Activated CD8-positive, alpha-beta memory T cell treated with anti-CD3 and anti-CD28 coated beads for 24 hours (primary cell): ENCODE measurements at places on chromosomes 3 and 15.

GRCh38 chr3:4401441-4401840, 65.6 kb downstream of the SUMF1 start:
- DNase-seq = no peak

- no peak for DNase-seq
These were observed 12.9 kb downstream of the ISL2 start for GRCh38 chr15:76349301-76350070.

DNA sequence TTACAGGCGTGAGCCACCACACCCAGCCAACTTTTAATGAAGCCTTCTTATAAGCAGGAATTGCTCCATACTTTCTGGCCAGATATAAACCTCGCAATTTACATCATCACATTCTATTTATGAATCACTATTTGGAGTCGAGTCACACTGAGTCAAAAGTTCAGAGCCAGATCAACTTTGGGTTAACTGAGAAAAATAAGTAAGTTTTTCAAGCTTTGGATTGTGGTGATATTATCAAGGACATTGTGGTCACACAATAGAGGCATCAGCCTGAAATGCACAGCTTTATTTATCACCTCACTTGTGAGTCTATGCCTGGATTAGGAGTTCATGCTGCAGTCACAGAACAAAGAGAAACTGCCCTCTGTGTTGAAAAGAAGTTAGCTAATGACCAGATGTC, 1163.5 kb downstream of the ROBO1 start:
- DNase-seq = no peak

GRCh38 chr3:172551874-172552273, 28.6 kb upstream of the TNFSF10 start:
- no peak for DNase-seq

GRCh38 chr3:119042162-119042561, 7.5 kb upstream of the IGSF11 start:
- DNase-seq = no peak

GRCh38 chr15:45148076-45149059, 18.6 kb downstream of the DUOX1 start:
- no peak for DNase-seq

GRCh38 chr3:61681636-61682035, 120.3 kb downstream of the PTPRG start:
- no peak for DNase-seq

DNA sequence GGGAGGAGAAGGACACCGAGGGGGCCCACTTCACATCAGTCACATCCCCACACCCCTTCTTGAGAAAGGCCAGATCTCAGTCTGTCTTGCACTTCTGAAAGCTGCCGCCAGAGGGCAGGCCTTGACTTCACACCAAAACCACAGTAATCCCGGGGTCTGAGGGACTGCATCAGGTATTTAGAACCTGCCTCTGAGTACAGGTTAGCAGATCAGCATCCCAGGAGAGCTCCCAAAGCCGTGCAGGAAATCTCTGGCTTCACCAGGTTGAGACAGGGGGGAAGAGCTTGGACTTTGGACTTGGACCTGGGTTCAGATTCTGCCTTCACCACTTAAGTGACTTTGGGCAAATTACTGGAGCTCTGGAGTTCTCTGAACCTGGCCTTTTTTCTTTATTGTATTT, 50.3 kb downstream of the LHFPL4 start:
- DNase-seq = peak; percentile 91

GRCh38 chr15:98917417-98917816, 90.2 kb downstream of the PGPEP1L start:
- no peak for DNase-seq

DNA sequence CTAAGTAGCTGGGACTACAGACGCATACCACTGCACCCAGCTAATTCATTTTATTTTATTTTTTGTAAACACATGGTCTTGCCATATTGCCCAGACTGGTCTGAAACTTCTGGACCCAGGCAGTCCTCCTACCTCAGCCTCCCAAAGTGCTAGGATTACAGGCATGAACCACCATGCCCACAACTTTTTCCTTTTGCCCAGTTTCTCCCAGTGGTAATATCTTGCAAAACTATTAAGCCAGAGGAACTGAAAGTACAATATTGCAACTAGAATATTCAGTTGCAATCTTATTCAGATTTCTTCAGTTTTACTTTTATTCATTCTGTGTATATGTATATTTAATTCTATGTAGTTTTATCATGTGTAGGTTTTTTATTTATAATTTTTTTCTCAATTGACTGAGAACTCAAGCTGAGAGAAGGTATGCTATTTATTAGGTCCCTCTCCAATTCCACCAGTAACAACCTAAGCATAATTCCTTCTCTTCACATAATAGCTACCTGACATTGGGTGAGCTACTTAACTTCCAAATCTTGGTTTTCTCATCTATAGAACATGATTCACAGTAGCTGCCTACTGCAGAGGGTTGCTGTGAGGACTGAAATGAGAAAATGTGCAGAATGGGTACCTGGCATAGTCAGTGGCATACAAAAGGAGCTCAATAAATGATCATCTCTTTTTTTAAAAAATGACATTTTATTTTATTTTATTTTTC, 30.8 kb downstream of the KLHL18 start:
- DNase-seq = no peak

DNA sequence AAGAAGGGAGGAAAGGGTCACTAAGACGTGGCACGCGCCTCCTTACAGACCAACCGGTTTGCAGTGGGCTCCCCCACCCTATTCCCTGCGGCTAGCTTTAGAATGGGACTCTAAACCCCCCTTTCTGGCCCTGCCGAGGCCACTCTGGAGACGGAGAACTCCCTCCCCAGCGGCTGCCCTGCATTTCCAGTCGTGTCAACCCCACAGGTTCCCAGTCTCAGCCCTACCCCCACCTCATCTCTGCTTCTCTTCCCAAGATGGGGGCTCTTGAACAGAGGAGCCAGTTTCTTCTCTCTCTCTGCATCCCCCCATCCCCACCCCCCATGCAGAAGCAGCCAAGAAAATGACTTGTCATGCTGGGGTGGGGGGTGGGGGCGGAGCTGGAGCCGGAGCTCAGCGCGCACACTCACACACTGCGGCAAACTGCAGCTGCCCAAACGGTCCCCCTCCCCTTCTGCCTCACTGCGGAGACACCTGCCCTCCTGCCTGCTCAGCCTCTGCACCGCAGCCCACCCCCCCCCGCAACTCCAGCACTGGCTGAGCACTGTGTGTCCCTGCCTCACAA, 871 bp downstream of the MAP1A start:
- no peak for DNase-seq

DNA sequence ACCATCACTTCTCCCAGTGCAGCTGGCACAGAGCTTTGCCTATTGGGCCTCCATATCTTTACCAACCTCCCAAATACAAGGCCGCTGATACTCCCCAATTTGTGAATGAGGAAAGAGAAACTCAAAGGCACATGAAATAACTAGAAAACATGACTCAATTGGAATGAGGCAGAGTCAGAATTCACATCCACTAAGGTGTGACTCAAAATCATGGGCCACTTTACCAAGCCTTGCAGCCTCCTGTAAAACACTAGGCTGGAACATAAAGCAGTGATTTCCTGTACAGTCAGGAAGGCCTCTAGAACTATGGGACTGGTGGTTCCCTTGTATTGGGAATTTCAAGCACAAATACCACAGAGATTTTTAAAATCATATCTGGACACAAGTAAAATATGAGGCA, 128.6 kb downstream of the DCLK3 start:
- no peak for DNase-seq

- DNase-seq = no peak
These were observed 31.6 kb upstream of the OR5H6 start for GRCh38 chr3:98232489-98232888.

DNA sequence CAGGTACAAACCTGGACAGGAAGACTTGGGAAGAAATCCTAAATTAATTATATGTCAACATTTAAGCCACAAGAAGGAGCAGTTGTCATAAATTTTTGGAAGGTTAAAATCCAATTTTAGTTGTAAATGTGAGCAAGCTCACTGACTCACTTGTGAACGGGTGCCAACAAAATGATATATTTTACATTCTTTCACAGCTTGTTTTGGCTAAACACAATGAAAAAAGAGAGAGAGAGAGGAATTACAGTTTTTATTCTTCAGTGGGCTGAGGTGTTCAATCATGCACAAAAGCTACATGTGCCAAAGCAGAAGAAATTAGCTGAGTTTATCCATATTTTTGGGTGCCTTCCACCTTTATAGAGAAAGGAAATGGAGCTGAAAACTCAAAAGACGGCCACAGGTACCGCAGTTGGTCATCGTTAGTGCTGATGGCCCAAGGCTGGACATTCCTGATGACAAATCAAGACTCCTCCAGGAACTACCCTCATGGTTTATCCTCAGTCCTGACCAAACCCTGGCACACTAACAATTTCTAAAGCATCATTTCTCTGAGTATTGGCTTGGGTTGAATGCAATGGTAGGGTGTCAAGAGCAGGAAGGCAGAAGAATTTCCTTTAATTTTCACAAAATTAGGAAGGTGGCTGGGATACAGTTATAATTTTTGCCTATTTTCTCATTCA, 37.6 kb upstream of the WNT5A start:
- no peak for DNase-seq

GRCh38 chr3:196528639-196529233, 13.6 kb upstream of the SMCO1 start:
- peak; percentile 97 for DNase-seq

GRCh38 chr15:74835312-74835823, 7.6 kb downstream of the ULK3 start:
- DNase-seq = peak; percentile 79

DNA sequence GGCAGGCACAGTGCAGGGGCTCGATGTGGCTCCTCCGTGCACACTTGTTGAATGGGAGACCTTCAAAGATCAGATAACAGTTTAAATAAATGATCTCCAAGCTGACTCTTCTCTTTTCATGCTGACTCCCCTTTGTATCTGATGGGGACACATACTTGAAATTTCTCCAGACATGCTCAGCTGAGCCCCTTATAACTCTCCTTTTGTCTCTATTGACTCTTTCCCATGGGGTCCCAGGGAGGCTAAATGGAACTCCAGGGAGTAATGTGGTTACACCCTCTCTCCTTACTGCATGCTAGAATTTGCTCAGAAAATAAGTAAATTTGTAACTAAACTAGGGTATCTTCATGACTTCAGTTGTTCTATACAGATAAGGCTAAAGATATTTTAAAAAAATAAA, 48.2 kb upstream of the TM4SF4 start:
- no peak for DNase-seq

DNA sequence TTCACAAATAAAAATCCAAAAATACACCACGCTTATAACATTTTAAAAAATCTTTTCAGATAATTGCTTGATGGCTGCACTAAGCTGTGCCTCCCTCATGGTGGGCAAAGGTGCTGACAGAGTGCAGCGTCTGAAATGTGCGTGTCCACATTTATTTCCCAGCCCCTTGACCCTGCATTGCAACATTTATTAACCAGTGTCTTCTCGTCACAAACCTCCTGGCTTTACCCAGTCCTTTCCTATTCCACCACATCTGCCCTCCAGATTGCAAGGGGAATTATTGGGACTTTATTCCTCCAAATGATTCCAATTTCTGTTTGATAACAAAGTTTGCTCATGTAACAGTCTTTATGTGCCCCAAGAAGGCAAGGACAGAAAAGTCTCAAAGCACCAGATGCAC, 5.5 kb downstream of the RASGRP1 start:
- DNase-seq = no peak

DNA sequence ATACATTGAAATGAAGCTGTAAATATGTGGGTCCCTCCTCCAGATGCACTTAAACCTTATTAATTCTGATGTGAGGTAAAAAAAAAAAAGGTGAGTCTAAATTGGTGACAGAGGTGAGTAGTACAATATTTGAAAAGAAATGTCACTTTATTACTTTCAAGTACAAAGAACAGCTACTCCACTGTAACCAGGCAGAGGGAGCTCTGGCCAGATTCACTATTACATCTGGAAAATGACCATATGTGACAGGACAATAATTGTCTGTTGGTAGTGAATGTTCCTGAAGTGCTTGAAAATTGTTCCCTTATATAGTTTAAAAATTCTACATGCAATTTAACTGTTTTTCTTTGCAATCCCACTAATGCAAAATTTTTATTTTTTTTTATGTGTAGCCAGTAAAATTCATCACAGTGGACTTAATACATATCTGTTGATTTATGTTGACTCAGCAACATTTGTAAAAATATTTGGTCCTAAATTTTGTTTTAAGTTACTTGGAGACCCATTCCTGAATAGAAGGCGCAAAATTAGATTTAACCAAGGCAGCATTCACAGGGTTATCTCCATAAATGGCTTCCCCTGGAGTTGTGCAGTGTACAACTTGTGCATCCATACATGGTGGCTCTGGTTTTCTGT, 231.9 kb upstream of the TBC1D5 start:
- no peak for DNase-seq

DNA sequence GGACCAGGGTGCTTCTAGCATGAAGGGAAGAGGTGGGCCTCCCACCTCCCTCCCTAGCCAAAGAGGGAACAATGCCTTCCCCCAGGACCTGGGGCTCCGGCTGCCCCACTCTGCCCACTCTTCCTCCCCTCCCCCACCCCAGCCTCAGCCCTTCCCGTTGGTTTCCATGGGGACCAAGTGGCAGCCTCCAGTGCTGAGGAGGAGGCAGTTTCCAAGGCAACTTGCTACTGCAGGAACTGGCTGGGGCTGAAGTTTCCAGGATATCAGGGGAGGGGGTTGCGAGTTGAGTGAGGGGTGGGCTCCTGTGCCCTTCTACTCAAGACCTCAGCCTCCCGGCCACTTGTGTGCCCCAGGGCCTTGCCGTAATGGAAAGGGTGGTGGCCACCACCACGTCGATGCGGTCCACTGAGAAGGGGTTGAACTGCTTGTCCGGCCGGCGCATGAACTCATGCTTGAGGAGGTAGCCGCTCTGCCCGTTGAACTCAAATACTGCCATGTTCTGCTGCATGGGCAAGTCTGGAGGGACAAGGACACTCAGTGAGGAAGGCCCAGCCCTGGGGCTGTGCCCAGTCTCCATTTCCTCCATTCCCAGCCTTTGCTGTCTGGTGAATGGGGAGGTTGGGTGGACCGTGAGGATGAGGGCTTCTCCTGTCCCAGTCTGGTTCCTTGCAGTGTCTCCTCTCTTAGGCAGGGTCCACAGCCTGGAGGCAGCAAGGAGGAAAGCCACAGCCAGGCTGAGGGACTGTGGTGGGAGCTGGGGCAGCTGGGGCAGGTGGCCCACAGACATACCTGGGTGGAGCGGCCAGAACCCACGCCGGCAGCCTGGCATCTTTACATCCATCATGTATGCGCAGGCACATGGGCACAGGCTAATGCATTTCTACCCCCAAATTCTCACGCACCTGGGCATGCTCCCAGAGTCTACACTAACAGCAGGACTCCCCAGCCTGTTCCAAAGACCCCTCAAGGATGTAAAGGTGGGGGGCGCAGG, 11.3 kb upstream of the ANKRD63 start:
- DNase-seq = no peak

GRCh38 chr3:54857343-54857742, 70.5 kb downstream of the LRTM1 start:
- DNase-seq = no peak
